ENCODE measurements at places on chromosomes 1 and 21. TPM values are rescaled to one million over a fixed set of nuclear protein-coding genes. Genes with fewer than 3 reads are reported as not detected.

DNA sequence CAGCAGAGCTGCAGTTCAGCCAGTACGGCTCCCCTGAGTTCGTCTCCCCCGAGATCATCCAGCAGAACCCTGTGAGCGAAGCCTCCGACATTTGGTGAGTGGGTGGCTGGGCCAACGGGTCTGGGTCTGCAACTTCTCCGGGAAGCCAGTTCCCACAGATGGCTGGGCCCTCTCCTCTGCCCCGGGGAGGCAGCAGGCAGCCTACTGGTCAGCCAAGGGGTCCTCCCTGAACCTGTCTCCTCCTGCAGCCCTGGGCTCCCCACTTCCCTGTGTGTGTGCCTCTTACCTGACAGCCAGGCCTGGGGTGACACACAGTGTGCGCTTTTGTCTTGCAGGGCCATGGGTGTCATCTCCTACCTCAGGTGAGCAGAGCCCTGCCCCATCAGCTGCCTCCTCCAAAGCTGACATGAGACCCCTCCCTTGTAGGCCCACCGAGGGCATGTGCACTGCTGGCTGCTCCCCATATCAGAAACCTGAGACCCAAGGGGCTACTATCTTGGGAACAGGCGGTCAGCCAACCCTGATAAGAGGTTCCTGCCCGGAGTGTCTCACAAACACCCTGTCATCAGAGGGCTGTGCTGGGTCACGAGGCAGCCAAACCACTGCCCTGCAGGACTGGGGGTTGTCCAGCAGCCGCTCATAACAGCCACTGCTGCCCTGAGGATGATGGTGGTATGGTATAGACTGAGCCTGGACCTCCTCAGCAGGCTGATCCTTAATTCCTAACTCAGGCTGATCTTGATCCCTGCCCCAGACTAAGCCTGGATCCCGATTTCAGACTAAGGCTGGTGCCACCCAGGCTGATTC lies 37.6 kb downstream of the TRIM11 start:
- no peak for DNase-seq

GRCh38 chr1:203325026-203325417 lies 19.7 kb downstream of the BTG2 start:
- DNase-seq: no peak

The CLEC20A gene
- not detected for total RNA-seq

The CR1L gene
- 1.7 TPM for total RNA-seq

- DNase-seq: no peak
Observed at GRCh38 chr1:192401825-192402224, 85.0 kb downstream of the RGS21 start.

GRCh38 chr21:43803558-43804300 lies 14.4 kb downstream of the RRP1 start:
- DNase-seq: no peak

The PRR9 gene
- total RNA-seq: not detected

The KLF17 gene
- total RNA-seq: not detected

- DNase-seq: peak; percentile 74
Observed at GRCh38 chr1:227944931-227945890, 2.5 kb downstream of the WNT9A start.

The BACE2 gene
- 46.6 TPM for total RNA-seq

The BATF3 gene
- not detected for total RNA-seq

The FCER1G gene
- total RNA-seq: not detected

DNA sequence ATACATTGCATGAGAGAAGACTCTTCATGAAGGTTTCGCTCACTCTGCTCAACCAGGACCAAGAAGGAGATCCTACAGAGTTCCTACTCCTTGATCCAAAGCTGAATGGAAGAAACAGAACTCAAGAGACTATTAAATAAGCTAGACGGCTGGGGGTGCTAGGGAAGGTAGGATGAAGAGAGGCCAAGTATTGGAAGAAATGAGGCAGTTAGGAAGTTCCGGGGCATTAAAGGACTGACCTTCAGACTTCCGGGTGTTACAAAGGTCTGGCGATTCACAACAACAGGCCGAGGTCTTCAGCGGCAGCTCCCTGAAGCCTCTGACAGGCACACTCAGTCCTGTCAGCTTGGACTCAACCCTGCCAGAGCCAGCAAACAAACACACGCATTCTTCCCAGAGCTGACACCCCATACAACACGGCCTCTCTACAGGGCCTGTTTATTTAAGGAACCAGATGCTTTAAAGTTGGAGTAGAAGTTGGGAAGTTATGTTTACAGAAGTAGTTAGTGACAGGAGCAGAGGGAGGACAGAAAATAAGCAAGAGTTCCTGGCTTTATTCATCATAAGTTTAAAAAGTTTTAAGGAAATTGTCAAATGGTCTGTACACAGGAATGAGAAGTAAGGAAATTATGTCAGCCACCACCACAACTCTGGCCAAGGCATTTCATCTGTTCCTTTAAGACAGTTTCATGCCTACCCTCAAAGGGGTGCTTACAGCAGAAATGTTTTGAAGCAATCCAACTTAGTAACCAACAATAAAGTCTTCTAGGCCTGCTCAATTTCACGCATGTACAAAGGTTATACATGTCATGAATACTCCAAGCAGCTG lies 4.7 kb downstream of the SORT1 start:
- DNase-seq: peak; percentile 65

- DNase-seq: no peak
Observed at GRCh38 chr1:185419718-185420117, 102.7 kb upstream of the IVNS1ABP start.

The MAP1LC3C gene
- 2.9 TPM for total RNA-seq

DNA sequence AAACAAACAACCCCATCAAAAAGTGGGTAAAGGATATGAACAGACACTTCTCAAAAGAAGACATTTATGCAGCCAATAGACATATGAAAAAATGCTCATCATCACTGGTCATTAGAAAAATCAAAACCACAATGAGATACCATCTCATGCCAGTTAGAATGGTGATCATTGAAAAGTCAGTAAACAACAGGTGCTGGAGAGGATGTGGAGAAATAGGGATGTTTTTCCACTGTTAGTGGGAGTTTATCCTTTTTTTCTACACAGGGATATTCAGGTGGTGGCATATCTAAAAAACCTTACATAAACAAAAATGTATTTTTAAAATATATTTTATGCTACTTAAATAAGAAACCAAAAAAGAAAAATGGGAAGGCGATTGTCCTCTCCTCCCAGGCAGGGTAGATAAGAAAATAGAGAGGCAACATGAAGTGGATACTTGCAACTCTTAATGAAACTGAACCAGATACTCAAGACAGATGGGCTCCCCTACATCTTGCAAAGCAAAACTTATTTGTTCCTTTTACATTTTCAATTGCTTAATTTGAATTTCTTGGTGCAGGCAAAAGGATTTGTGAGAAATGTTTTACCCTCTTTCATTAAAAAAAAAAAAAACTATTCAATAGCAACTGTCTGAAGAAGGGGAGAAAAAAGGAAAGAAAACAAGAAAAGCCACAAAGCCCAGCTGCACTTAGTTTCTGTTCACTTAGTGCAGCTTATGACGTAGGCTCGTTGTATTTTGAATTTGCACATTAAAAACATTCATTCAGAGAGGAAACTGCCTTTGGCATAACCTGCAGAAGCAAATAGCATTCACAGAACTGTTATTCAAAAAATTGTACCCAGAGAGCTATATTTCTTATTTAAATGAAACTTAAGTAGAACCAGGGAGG lies 36.9 kb upstream of the RGS1 start:
- no peak for DNase-seq

The BROX gene
- total RNA-seq: 12.3 TPM

DNA sequence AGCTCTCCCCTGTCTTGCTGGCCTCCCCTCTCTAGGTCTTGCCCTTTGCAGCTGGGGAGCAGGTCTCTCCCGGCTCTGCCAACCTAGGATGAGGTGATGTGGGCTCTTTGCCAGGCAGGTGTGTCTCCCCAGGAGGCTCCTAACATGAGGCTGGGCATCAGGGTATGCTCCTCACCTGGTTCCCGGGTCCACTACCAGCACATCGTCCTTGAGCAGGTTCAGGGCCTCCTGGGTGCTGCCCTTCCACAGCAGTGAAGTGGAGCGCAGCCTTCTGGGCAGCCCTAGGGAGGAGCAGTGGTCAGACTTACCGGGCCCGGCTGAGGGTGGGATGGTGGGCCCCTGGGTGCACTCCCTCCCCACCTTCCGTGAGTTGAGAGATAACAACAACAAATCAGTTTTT lies 17.5 kb downstream of the LACTBL1 start:
- DNase-seq: no peak

The PCAT6 gene
- total RNA-seq: not detected

- no peak for DNase-seq
Observed at GRCh38 chr1:180402551-180402950, 99.8 kb downstream of the ACBD6 start.

The EDARADD gene
- total RNA-seq: 12.3 TPM

DNA sequence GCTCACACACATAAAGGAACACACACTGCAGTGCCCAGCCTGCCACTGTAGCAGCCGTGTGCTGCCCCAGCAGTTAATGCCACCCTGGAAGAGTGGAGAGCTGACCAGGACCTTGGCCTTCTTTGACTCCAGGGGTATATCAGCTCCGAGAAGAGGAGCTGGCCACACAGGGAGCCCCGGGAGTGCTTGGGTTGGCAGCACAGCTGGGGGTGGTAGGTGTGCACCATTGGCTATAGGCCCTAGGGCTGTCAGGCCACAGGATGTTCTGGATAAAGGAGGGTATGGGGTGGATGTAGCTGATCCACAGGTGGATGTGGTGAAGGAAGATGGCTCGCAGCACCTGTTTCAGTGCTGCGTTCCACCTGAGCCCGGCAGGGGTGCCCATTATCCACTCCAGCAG lies 640.5 kb downstream of the PLPP3 start:
- no peak for DNase-seq

DNA sequence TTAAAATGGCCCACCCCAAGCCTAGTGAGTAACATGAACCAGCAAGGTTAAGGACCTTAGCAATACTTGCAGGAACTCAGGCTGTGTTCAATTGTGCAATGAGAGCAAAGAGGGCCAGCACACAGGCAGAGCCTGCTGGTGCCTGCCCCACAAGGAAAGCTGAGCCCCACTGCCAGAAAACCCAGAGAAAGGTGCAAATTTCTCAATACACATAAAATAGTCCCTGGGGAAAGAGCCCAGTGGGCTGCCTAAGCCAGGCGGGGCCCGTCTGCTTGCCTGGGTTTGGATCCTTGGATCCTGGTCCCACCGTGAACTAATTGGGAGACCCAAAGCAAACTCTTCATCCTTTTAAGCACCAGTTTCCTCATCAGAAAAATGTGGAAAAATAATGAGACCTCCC lies 128.5 kb upstream of the CACNA1E start:
- no peak for DNase-seq

The RNU1-1 gene
- under 0.01 TPM for total RNA-seq

The TSPAN2 gene
- total RNA-seq: 2.6 TPM

DNA sequence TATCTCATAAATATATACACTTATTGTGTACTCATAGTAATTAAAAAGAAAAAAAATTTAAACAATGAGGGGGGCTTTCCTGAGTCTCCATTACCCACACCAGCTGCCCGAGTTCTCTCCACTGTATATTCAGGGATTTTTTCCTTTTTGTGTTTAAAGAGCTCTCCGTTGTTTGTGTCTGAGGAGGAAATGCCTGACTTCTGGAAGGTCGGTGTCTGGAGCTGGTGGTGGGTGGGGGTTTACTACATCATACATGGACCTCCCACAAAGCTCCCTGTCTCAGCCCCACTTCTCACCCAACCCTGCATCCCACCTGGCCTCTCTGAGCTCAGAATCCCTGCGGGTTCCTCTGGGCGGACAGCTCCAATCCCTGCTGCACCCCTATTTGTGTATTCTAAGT lies 64.1 kb upstream of the ETV3 start:
- DNase-seq: no peak

DNA sequence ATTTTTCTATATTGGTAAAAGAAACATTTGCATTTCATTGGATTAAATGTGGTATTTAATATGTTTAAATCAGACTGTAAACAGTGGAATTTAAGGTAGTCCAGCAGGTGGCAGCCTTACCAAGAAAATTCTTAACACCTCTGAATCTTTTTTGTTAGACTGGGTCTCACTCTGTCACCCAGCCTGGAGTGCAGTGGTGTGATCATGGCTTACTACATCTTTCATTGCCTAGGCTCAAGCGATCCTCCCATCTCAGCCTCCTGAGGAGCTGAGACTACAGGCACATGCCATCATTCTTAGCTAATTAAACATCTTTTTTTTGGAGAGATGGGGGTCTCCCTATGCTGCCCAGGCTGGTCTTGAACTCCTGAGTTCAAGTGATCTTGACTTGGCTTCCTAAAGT lies 98.8 kb downstream of the RABGAP1L start:
- DNase-seq: no peak

DNA sequence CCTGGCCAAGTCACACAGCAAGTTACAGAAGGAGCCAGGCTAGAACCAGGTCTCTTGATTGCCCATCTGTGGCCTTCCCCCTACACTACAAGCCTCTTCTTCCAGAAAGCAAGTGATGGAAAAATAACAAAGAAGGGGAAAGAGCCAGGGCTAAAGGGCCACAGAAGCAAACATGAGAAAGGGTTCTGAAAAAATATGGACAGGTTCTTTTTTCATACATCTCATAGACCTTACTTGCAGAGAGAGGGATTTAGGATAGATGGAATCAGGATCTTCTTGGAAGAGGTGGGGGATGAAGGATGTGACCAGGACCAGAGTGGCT lies 3.2 kb downstream of the RHBG start:
- DNase-seq: no peak

DNA sequence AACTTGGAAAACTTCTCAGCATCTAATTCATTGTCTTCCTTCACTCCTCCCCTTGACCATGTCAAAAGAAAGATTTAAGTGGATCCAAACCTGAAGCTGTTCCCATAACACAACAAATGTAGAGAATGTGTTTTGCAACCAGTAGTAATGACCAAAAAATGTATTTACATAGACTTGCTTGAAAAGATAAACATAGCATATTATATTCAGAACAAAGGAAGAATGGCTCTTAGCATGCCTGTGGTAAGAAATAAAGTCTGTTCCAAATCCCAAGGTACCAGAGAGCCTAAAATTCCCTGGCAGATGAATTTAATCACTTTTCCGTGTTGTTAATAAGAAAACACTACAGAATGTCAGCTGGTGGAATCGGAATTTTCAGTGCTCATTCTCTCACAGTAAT lies 36.8 kb downstream of the FMO3 start:
- no peak for DNase-seq

DNA sequence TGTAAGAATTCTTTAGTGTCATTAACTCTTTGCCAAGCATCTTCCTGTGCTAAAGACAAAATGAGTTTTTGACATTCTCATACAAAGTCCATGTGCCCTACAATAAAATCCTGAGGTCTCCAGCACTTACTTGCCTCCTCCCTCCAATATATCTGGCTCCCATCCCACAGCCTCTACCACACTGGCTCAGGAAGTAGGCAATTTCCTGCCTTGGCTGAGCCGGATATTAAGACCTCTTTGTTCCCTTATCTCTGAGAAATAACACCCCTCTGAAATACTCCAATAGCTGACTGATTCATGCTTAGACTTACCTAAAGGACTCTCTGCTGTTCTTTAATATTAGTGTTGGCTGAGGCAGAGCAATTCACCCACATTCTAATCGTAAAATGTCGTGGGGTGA lies 37.6 kb upstream of the GORAB start:
- peak; percentile 51 for DNase-seq

GRCh38 chr1:41240781-41241353 lies 1.2 kb downstream of the SCMH1 start:
- no peak for DNase-seq

All from stomach (tissue), 19 donors.